ENCODE measurements at places on chromosomes 2 and 18.

- H3K36me3 ChIP-seq = no peaks in the 10 kb centered on the region
- H3K4me3 ChIP-seq = no peak overlapping the region
Observed at GRCh38 chr2:148013876-148014275, 6.7 kb downstream of the ORC4 start.

DNA sequence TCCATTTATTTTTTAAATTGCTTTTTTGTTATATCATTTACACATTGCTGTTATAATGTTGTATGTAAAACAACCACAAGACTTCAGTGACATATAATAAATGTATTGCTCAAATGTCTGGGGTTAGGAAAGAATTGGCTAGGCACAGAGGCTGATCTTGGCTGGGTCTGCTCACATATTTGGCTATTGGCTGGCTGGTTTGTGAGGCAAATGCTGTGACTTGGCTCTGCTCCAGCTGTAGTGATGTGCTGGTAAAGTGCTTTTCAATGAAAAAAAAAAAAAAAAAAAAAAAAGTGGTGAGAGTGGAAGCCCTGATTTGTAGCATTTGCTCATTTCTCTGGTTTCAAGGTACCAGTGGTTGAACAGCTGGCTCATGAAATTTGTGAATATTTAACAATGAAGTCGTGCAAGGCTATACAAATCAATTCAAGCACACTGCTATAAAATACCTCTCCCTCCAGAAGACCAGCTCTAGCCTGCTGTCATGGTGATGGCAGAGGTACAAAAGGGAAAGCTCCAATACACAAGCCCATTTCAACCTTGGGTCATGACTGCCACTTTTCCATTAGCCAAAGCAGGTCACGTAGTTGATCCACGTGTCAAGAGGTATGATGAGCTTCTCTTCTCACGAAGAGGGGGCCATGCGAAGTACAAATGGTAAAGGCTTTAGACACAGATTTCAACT, 43.7 kb upstream of the RIT2 start:
- H3K36me3 ChIP-seq = no peaks in the 10 kb centered on the region
- DNase-seq = no peak
- H3K4me1 ChIP-seq = no peaks in the 10 kb centered on the region

DNA sequence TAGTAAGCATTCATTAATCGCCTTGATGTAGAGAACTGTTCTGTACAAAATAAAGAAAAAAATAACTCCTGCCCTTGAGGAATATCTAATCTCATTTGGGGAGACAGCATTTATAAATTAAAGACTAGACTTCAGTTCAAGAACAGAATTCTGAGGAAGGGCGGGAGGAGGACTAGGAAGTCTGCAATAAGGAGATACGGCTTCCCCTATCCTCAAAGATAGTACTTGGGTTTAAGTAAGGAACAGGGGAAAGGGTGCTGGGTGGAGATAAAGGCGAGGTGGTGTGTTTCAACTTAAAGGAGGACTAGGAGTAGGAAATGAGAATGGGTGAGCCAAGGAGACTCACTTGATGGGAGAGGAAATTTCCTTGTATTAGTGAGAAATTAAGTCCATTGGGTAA, 121.9 kb upstream of the MSTN start:
- DNase-seq = no peak
- H3K27me3 ChIP-seq = peaks cover 4% of the 10 kb centered on the region
- H3K36me3 ChIP-seq = no peaks in the 10 kb centered on the region
- H3K27ac ChIP-seq = no peak overlapping the region
- H3K4me3 ChIP-seq = no peak overlapping the region
- peaks cover 9% of the 10 kb centered on the region for H3K4me1 ChIP-seq

DNA sequence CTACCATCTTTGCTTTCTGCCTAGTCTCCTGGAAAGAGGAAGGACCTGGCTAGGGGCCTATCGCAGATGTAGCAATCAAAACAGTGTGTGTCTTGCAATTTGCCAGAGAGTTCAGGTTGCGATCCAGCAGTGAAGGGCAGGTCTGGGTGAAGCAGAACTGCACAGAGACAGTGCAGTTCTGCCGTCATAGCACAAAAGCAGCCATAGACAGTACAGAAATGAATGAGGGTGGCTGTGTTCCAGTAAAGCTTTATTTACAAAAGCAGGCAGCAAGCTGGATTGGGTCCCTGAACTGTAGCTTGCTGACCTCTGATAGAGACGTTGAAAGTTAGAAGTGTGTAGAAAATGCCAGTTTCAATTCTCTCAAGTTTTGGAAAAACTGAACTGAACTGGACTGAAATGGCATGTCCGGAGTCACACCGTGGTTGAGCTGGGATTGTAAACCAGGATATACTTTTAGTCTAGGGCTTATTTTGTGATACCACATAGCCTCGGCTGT, 186.8 kb downstream of the LTBP1 start:
- H3K27ac ChIP-seq = no peak overlapping the region
- no peak for DNase-seq
- no peaks in the 10 kb centered on the region for H3K36me3 ChIP-seq
- H3K4me1 ChIP-seq = no peaks in the 10 kb centered on the region

DNA sequence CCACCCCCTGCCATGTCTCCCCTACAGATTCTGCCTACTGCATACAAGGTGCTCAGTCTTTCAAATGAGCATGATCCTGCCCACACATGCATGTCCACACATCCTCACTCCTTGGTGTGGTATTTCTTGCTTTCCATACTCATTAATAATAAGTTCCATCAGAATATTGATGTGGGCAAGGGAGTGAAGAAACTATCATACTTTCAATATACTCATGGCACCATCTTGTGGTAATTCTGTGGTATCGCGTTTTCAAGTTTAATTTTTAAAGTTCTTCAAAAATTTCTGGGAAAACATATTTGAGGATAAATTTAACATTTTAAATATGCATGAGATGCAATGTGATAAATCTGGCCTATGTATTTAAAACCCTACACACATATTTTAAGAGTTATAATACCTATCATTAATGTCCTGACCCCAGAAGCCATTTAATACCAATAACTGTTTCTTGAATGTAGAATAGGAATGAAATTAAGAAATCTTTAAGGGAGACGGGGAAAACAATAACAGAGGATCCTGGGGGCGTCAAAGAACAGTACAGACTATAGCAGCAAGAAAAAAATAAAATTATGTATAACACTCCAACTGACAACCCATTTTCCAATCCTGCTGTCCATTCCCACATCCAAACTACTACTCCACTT, 110.1 kb downstream of the ZNF385B start:
- DNase-seq = peak; percentile 4
- H3K4me3 ChIP-seq = no peak overlapping the region
- H3K4me1 ChIP-seq = no peaks in the 10 kb centered on the region
- no peak overlapping the region for H3K27ac ChIP-seq
- no peaks in the 10 kb centered on the region for H3K36me3 ChIP-seq

- H3K27ac ChIP-seq = no peak overlapping the region
- DNase-seq = no peak
- no peak overlapping the region for H3K4me3 ChIP-seq
- H3K4me1 ChIP-seq = no peaks in the 10 kb centered on the region
Observed at GRCh38 chr2:197332641-197333040, 22.1 kb upstream of the ANKRD44 start.

DNA sequence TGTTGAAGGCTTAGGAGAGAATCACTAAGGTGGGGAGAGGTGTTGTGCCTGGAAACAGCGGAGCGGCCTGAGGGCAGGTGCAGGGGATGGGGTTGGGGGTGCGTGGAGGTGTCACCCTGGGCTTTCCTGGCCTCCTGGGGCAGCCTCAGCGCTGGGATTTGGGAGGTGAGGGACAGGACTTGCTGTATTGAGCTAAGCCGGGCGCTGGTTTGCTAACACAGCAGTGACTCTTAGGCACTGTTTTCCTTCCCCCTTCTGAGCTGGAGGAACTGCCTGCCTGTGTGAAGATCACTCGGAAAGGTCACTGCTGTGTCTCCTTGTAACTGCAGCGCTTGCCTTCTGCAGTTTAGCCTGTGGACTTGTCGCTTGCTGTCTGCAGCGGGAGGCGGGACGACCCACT, 21.2 kb downstream of the PRELID3A start:
- no peak overlapping the region for H3K27ac ChIP-seq
- H3K4me3 ChIP-seq = no peak overlapping the region
- H3K27me3 ChIP-seq = no peaks in the 10 kb centered on the region
- no peak for DNase-seq
- H3K4me1 ChIP-seq = no peaks in the 10 kb centered on the region
- H3K36me3 ChIP-seq = no peaks in the 10 kb centered on the region

DNA sequence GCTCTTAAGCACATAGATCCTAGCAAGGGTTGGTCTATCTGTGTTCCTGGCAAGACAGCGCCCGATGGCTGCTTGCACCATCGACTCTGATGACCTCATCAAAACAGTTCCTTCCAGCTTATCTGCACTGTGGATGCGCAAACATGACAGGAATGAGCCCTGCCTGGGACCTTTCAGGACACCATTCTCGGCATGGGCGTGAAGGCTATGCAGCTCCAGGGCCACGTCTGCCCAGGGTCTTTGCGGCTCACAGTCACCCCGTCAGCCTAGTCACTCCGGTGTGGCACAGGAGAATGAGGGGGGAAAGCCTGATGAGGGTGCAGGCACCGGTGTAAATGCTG, 147.8 kb upstream of the TWIST2 start:
- no peaks in the 10 kb centered on the region for H3K36me3 ChIP-seq
- no peaks in the 10 kb centered on the region for H3K4me1 ChIP-seq

DNA sequence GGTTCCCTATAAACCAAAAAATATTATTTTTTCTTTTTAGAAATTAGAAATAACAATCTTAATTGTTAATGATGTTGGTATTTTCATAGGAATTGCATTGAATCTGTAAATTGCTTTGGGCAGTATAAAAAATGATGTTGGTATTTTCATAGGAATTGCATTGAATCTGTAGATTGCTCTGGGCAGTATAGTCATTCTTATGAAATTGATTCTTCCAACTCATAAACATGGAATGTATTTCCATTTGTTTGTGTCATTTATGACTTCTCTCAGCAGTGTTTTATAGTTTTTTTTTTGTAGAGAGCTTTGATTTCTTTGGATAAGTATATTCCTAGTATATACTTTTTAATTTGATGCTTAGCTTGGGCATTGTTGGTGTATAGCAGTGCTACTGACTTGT, 82.0 kb upstream of the NT5C1B start:
- no peaks in the 10 kb centered on the region for H3K27me3 ChIP-seq
- H3K4me3 ChIP-seq = no peak overlapping the region
- DNase-seq = no peak
- no peaks in the 10 kb centered on the region for H3K36me3 ChIP-seq

GRCh38 chr2:98382086-98382485, 35.8 kb downstream of the CNGA3 start:
- no peaks in the 10 kb centered on the region for H3K4me1 ChIP-seq
- no peak overlapping the region for H3K4me3 ChIP-seq
- no peaks in the 10 kb centered on the region for H3K36me3 ChIP-seq
- H3K27me3 ChIP-seq = peaks cover 2% of the 10 kb centered on the region
- DNase-seq = no peak
- H3K27ac ChIP-seq = no peak overlapping the region

DNA sequence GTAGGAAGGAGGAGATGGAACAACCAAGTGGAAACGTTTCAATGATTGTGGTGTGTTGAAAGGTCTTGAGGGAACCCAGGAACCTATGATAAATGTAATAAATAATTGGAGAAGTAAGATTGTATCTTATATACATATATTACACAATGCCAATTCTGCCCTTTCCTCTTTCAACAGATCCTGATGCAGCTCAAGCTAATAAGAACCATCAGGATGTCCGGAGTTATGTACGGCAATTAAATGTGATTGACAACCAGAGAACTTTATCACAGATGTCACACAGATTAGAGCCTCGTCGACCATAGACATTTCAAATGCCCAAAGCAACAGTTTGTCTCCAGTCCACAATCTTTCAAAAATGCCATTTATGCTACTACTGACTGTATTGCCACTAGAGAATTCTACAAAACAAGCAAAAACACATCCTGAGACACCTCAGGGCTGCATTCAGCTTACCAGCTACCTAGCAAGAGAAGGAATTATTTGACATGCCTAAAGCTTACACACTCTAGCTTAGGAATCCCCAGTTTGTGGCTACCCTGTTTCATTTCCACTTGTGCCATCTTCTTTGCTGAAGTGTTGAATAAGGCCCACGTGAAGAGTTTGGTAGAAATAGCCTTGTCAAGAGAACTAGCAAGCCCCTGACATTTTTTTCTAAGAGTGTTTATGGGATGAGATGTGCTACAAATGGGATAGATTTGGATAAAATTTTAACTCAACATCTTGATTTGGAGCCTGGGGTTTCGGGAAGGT, 24.0 kb upstream of the MAP3K20 start:
- no peak overlapping the region for H3K4me3 ChIP-seq
- no peak for DNase-seq
- no peaks in the 10 kb centered on the region for H3K36me3 ChIP-seq
- H3K27ac ChIP-seq = no peak overlapping the region
- no peaks in the 10 kb centered on the region for H3K27me3 ChIP-seq

GRCh38 chr2:38079116-38080052, 3.4 kb upstream of the CYP1B1 start:
- H3K4me1 ChIP-seq = peaks cover 13% of the 10 kb centered on the region
- no peaks in the 10 kb centered on the region for H3K36me3 ChIP-seq
- H3K27me3 ChIP-seq = peaks cover 11% of the 10 kb centered on the region
- no peak for DNase-seq
